ENCODE measurements at places on chromosomes 12 and 14.

DNA sequence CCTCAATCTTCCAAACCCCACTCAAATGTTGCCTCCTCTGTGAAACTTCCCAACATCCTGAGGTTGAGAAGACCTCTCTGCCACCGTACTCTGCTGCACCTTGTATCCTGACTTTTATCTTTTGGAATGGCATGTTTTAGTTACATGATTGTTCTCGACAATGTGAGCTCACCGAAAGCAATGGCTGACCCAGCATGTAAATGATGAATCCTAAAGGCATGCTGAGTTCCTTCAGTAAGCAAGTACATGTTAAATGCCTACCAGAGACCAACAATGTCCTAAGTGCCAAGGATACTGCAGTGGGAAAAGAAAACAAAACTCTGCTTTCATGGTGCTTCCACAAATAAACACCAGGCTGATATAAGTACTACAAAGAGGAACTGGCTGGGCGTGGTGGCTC is 13.7 kb downstream of the PPP1R13B start:
- DNase-seq, result no peak

DNA sequence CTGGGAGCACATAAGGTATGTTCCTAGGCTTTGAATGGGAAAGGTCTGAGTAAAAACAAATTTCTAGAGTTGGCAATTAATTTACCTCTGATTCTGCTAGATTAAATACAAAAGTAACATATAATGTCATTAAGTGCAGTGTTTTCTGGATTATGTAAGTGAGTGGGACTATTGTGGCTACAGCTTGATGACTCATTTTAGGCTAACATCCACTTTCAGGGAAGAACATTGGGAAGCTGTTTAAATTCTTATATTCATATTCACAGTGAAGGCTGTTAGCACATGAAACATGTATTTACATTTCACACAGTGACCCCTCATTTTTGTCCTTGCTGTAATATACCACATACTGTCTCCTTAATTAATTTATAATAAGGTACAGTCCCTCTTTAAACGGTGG is 13.2 kb upstream of the BMAL2 start:
- DNase-seq, result no peak

DNA sequence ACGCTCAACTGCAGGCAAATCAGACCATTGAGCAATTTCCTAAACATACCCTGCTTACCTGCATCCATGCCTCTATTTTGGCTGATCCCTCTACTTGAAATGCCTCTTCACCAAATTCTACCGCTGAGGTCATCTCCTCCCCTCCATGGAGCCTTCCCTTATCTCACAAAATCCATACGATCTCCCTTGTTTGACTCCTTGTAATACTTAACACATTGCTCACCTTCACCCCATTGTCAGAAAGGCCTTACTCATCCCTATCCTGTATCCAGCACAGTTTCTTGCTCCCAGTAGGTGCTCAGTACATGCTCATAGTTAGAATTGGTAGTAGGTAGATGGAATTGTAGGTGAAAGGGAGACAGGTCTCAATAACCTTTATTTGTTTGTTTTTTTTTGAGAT is 5.4 kb downstream of the DDN start:
- no peak for DNase-seq

DNA sequence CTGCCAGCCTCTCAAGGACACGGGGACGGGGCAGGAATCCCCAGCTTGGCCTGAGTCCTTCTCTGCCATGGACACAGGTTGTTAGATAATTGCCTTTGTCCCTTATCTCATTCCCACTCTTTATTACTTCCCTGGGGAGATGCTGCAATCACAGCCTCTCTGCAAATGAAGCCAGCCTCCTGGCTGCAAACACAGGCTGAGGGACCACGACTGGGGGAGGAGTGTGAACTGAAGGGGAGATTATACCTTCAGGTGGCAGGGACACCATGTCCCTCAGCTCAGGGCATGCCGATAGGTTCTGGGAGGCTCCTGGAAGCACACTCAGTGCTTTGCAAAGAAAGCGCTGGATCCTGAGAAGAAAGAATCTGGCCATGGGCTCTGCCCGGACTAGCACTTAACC is 16.1 kb upstream of the CHGA start:
- DNase-seq, result no peak

DNA sequence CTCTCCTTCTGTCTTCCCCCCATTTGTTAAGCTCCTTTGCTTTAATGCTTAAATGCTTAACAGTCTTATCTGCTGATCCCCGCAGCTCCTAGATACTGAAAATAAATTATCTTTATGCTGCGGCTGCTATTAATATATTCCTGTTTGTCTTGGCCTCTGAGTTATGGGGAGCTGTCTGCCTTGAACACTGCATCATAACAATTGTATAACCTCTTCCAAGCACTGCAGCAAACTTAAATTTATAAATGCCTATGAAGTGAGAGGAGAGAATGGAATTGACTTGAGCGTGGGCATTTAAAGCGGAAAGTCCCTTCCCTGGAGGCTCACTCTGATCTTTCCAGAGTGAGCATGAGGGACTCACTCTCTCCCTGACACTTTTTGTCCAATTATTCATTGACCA is 23.1 kb upstream of the DCP1B start:
- DNase-seq, result no peak

GRCh38 chr12:111444314-111444924 is 38.7 kb downstream of the SH2B3 start:
- DNase-seq, result no peak

DNA sequence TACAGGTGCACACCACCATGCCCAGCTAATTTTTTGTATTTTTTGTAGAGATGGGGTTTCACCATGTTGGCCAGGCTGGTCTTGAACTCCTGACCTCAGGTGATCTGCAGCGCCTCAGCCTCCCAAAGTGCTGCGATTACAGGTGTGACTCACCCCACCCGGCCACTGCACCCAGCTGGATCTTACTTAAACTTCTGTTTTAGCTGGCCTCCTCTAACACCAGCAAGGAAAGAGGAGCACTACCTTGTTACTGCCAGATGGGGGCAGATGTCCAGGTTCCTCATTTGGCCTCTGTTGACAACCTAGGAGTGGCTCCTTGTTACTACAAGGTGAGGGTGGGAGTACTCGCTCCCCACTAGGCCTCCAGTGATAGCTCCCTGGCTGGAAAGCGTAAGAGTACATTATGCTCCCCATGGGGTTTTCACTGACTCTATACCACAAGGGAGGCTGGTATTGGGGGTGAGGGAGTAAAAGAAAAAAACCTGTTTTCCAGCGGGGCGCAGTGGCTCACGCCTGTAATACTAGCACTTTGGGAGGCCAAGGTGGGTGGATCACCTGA is 13.2 kb upstream of the ARF6 start:
- no peak for DNase-seq

DNA sequence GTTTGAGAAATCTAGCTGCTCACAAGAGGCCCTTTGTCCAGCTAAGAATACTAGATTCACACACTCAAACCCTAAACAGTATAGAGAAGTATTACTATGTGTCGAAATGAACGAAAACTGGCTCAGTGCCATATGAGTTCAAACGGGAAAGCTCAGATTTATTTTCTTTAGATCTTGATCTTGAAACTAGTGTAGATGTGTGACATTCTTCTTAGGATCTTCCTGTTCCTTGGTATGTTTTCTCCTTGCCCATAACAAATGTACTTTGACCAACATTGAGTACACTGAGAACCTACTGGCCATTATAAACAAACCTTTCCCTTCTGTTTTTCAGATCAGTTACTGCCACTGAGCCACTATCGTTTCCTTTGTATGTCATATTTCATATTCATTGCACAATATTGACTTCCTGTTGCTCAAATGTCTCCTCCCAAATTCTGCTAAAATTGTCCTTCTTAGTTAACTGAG is 21.3 kb downstream of the MYBPC1 start:
- no peak for DNase-seq

DNA sequence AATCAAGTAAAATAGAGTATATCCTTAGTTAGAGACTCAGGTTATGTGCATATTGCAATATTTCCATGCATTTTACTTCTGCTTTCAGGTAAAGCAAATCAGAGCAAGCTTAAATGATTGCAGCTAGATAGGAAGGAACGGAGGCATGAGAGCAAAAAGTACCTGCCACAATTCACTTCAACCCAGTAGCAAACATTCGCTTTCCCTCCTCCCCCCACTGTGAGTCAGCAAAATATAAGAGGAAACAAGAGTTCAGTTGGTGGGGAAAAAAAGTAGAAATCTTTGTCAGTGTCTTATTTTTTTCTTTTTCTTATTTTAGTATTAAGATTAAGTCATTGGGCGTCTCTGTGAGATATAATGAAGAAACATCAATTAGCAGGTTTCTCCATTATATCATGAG is 475.4 kb downstream of the NPAS3 start:
- DNase-seq, result no peak

DNA sequence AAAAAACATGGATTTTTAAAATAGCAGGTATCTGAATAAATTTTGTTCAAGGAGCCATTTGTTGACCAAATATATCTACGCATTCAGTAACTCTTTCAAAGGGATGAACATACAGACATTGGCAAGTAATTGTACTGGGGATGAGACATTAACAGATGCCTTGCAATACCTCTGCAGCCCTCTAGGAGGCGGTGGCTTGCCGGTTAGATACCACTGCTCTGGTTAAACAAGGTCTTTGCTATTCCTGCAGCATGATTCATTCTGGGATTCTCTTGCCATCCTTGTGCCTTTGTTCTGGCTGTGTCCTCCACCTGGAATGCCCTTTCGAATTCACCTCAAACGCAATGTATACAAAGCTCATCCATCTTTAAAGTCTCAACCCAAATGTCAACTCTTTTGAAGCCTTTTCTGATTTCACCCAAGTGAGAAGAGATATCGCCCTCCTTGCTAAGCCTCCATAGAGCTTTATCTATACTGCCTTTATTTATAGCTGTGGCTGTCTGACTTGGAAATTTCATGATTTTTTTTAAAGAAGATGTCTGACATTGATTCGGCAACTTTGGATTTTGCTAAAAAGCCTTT is 131.0 kb upstream of the SRRM4 start:
- no peak for DNase-seq

- DNase-seq, result no peak
Measured at GRCh38 chr12:68461645-68462044, 129.5 kb upstream of the MDM1 start.

DNA sequence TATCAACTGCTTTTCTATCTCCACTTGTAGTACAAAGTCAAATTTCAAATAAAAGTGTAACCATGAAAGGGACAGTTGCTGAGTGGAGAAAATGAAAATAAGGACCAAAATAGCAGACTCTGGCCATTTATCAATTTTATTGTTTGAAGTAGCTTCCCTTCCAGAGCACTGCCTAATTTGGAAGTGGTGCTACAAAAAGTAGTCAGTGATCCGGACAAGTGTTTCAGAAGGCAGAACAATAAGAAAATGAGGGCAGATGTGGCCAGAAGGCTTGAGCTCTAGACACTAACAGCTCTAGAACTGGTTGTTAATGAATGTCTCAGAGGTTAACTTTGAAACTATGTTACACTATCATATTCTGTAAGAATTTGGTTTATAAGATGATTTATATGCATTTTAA is 48.9 kb downstream of the ABCC9 start:
- no peak for DNase-seq

- DNase-seq, result no peak
Measured at GRCh38 chr12:21985155-21985554, 43.9 kb upstream of the ABCC9 start.

GRCh38 chr14:24258119-24258518 is 4.9 kb downstream of the TGM1 start:
- DNase-seq, result no peak

GRCh38 chr14:45906257-45906656 is 653.3 kb upstream of the MIS18BP1 start:
- no peak for DNase-seq
